Type B pancreatic cell (in vitro differentiated cells): ENCODE measurements at places on chromosomes 16 and 17. TPM values are rescaled to one million over a fixed set of nuclear protein-coding genes. Genes with fewer than 3 reads are reported as not detected.

FBXW10 gene
- total RNA-seq = 0.19 and 0.22 TPM in 2 replicates

MARVELD3 gene
- 17.0 and 38.8 TPM in 2 replicates for total RNA-seq

DNA sequence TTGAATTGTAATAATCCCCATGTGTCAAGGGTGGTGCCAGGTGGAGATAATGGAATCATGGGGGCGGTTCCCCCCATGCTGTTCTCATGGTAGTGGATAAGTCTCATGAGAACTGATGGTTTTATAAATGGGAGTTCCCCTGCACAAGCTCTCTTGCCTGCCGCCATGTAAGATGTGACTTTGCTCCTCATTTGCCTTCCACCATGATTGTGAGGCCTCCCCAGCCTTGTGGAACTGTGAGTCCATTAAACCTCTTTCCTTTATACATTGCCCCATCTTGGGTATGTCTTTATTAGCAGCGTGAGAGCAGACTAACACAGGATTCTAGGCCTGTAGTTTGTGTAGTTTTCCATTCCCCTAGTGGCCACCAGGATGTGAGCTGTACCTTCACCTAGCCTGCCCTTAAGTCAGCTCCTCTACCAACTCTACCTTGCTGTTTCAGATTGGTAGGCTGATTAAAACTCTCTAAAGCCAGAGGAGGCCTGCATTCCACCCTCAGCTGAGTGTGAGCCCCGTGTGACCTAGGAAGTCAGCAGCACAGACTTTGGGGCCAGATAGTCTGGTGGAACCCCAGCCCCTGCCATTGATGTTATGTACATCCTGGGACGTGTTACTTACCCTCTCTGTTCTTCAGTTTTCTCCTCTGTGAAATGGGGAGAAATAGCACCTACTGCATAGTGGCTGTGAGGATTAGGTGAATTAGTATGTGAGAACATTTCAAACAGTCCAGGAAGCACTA, 252.4 kb upstream of the CACNG5 start:
- no peak for DNase-seq
- H3K4me3 ChIP-seq = no peak overlapping the region
- peaks cover 36% of the 10 kb centered on the region for H3K4me1 ChIP-seq
- H3K27me3 ChIP-seq = no peaks in the 10 kb centered on the region

NATD1 gene
- total RNA-seq = 9.8 and 10.7 TPM in 2 replicates

SMIM22 gene
- 5.0 and 7.8 TPM in 2 replicates for total RNA-seq

DNA sequence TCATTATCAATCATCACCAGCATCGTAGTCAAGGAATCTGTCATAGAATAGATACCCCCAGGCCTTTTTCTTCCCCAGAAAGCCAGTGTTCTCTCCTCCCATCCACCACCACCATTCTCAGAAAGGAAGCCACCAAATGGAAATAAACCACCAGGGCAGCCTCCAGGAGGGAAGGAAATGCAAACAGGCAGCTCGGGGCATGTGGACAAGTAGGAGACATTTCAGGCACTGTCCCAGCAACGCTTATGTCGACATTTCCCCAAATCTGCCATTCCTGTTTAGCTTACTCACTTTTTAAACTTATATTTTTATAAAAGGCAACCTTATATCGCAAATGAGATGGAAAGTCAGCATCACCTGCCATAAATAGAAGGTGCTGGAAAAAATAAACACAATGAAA, 15.8 kb downstream of the EMP2 start:
- no peak for DNase-seq
- H3K27me3 ChIP-seq = no peaks in the 10 kb centered on the region
- H3K4me1 ChIP-seq = no peaks in the 10 kb centered on the region
- H3K4me3 ChIP-seq = no peak overlapping the region
- H3K27ac ChIP-seq = no peak overlapping the region

GRCh38 chr16:81652798-81653505, 126.1 kb upstream of the PLCG2 start:
- no peak overlapping the region for H3K4me3 ChIP-seq
- DNase-seq = no peak
- H3K4me1 ChIP-seq = peaks cover 57% of the 10 kb centered on the region
- no peaks in the 10 kb centered on the region for H3K27me3 ChIP-seq
- peak overlapping the region; percentile 43 for H3K27ac ChIP-seq

- H3K27ac ChIP-seq = no peak overlapping the region
- peaks cover 14% of the 10 kb centered on the region for H3K4me1 ChIP-seq
- no peak overlapping the region for H3K4me3 ChIP-seq
- H3K27me3 ChIP-seq = peaks cover 4% of the 10 kb centered on the region
- peaks cover 3% of the 10 kb centered on the region for H3K36me3 ChIP-seq
Measured at GRCh38 chr16:77843405-77843804, 55.0 kb downstream of the VAT1L start.

C17orf78 gene
- total RNA-seq = 1.6 TPM in 1 of 2 replicates, not detected in the other

DNA sequence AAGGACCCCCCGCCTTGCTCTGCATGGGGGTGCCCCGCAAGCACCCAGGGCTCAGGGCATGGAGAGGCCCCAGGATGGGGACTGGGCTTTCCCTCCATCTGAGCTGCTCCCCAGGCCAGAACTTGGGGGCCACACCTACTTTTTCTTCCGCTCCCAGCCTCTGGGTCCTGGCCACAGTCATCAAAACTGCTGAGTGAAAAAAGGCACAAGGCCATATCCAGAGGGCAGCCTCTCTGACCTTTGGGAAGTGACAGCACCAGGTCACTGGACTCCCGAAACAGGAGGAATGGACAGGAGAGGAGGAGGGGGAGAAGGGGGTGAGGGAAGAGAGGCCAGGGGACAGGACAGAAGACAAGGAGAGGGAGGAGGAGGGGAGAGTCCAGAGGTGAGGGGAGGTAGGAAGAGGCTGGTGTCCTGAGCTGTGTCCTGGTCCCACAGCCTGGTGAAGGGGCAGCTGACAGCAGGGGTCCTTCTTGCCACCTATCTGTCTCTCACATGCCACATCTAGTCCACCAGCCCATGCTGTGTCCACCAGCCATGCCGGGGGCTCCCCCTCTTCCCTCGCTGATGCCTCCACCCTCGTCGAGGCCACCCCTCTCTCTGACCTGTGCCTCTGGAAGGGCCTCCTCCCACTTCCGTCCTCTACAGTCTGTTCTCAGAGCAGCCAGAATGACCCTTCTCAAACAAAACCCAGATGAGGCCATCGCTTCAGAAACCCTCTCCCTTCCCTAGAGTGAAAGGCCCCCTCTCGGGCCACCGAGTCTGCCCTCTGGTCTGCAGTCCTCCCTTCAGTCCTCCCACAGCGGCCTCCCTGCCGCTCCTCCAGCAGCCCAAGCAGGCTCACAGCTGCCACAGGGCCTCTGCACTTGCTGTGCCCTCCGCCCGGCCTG, 73.9 kb upstream of the TOB1 start:
- H3K36me3 ChIP-seq = no peaks in the 10 kb centered on the region
- H3K4me1 ChIP-seq = peaks cover 5% of the 10 kb centered on the region
- DNase-seq = no peak
- H3K27ac ChIP-seq = no peak overlapping the region

DNA sequence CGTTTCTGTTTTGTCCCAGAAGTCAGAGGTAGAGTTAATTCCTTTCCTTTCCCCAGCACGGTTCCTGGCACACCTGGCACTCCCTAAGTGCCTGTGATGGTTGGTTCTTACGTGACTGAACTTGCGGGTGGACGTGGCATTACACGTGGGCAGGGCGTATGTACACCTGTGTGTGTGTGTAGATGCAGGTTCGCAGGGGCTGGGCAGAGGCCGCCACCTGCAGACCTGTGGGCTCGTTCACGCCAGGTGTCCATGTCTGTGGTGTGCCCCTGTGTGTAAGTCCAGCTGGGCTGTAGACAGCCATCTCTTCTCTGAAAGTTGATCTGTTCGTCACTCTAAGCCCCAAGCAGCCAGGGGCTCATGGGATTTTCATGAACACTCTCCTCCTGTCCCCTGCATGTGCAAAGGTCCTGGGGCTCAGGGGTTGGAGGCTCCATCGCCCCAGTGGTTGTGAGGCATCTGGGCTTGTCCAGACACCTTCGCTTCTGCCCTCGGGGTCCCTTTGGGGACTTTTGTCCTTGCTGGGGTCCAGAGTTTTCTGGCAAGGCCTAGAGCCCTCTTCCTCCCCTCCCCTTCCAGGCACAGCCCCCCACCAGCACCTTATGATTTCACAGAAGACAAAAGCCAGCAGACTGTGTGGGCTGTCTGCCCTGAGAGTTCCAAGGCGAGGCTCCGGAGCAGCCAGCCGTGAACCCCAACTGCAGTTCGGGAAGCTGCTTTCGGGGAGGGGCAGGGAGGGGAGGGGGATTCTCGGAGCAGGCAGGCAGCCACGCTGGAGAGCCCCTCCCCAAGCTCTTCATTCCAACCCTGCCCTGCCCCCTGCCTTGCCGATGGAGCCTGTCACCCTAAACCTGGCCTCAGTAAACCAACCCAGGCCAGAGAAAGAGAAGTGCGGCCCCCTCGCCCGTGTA, 5.4 kb upstream of the FSCN2 start:
- peaks cover 10% of the 10 kb centered on the region for H3K27me3 ChIP-seq
- peak overlapping the region; percentile 39 for H3K27ac ChIP-seq
- no peak for DNase-seq

KRTAP9-2 gene
- total RNA-seq = not detected in 2 replicates

DNA sequence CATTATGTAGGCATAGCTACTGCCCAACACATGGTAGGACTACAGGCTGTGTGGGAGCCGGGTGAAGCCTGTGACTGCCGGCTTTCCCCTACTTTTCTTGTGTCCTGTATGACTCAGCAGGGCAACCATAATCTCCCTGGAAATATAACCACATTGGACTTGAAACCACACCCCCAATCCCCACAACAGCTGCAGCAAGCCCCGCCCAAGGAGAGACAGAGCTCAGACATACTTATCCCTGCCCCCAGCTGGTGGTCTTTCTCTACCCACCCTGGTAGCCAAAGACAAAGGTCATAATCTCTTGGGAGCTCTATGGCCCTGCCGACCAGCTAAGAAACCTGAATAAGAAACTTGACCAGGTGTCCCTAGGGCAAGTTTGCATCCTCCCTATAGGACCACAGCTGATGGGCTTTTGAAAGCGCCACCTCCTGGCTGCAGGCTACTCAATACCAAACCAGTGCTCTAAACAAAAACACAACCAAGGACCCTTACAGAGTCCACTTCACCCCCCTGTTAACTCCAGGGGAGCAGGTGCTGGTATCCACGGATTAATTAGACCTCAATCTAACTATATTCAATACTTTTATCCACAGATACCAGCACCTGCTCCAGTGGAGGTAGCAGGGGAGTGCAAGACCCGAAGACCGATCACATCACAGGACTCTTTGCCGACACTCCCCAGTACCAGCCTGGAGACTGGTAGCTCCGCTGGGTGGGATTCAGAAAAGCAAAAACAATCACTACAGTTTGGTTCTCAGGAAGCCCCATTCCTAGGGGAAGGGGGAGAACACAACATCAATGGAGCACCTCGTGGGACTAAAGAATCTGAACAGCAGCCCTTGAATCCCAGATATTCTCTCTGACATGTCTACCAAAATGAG, 91.2 kb downstream of the IRX5 start:
- H3K4me3 ChIP-seq = no peak overlapping the region
- DNase-seq = no peak
- no peak overlapping the region for H3K27ac ChIP-seq
- H3K4me1 ChIP-seq = peaks cover 4% of the 10 kb centered on the region

GRCh38 chr16:66262253-66263167, 104.0 kb upstream of the CDH5 start:
- no peak overlapping the region for H3K4me3 ChIP-seq
- no peak overlapping the region for H3K27ac ChIP-seq
- H3K4me1 ChIP-seq = peaks cover 38% of the 10 kb centered on the region
- H3K36me3 ChIP-seq = no peaks in the 10 kb centered on the region

DNA sequence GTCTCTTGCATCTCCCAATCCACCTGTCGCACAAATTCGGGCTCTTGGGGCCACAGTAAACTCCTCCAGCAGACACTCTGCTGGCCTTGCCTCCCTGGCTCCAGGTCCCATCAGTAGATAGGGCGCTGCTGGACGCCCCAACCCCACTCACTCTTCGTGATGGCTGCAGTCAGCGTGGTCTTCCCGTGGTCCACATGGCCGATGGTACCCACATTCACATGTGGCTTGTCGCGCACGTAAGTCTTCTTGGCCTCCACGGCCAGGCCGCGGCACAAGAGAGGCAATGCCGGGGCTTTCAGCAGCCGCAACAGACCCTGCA, 428 bp downstream of the TUFM start:
- H3K36me3 ChIP-seq = peaks cover 11% of the 10 kb centered on the region
- DNase-seq = no peak
- H3K4me1 ChIP-seq = peaks cover 20% of the 10 kb centered on the region
